Posterior vena cava (tissue), 2 donors: ENCODE measurements at places on chromosomes 12 and 14. TPM values are rescaled to one million over a fixed set of nuclear protein-coding genes. Genes with fewer than 3 reads are reported as not detected.

The ZDHHC22 gene
- total RNA-seq: not detected

- no peak for DNase-seq
Observed at GRCh38 chr12:15546102-15546701, 223.9 kb downstream of the PTPRO start.

GRCh38 chr14:102451064-102451352 is 58.6 kb downstream of the ANKRD9 start:
- DNase-seq: no peak

The NELL2 gene
- total RNA-seq: 1.3 TPM

The SSTR1 gene
- 1.5 TPM for total RNA-seq

- peak; percentile 65 for DNase-seq
Observed at GRCh38 chr14:93727039-93727740, 61.1 kb downstream of the PRIMA1 start.

DNA sequence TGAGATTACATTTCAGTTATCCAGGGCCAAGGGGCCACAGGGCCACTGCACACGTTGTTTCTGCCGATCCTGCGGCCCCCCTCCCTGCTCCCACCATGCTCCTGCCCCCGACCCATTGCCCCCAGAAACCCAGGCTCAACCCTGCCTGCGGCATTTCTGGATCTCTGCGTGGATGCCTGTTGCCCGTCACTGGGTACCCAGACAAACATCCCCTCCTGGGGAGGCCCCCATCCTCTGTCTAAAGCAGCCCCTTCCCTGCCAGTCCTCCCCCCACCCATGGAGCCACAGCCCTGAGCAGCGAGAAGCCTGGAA is 326.4 kb upstream of the SFSWAP start:
- DNase-seq: peak; percentile 61

DNA sequence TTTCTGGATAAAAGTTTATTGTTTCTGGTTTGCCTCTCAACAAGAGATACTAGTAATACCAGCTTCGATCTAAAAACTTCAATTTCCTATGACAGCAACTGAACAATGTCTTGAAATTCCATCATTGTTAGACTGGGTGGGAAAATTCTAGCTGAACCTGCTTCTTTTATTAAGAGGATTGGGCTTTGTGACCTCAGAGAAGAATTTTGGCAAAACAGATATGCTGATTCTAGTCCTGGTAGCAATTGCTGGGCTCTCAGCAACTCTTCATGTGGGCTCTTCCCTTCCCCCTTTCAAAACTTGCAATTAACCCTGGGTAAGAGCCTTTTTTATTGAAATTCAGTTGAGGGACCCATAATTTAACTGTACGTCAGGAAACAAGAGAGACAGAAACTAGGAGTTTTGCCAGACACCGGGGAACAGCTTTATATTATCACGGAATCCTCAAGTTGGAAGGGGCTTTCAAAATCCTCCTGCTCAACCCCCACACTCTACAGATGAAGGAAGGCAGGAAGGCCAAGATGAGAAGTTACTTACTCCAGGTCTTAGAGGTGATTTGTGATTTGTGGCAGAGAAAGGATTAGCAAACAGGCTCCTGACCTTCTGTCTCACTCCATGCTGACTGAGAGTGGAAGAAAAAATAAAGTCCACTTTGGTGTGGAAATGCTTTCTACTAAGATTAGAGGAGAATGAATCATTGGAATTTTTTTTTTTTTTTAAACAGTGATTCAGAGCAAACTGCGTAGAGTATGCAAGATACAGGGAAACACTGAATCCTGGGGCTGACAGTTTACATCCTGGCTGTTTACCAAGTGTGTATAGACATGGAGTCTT is 239.0 kb upstream of the ATP2B1 start:
- DNase-seq: no peak

The DEPDC4 gene
- total RNA-seq: not detected

GRCh38 chr12:104354167-104354867 is 50.8 kb downstream of the EID3 start:
- no peak for DNase-seq

GRCh38 chr14:104531421-104532190 is 48.0 kb upstream of the C14orf180 start:
- peak; percentile 58 for DNase-seq

DNA sequence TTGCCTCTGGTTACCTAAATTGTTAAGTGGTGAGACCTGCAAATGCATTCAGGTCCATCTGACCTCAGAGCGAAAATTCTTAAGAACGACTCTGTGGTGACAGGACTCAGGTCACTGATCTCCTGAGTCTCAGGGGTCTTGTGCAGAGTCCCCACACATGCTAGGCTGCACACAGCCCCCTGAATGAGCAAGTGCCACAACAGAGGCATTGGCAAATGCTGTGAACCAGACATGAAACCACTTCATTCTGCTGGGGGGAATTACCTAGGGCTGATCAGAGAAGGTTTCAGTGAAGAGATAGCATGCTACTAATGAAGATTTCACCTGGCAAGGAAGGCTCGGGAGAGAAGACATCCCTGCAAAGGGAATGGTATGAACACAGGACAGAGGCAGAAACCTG is 281.6 kb downstream of the ITPR2 start:
- DNase-seq: no peak

The LBHD2 gene
- total RNA-seq: not detected

DNA sequence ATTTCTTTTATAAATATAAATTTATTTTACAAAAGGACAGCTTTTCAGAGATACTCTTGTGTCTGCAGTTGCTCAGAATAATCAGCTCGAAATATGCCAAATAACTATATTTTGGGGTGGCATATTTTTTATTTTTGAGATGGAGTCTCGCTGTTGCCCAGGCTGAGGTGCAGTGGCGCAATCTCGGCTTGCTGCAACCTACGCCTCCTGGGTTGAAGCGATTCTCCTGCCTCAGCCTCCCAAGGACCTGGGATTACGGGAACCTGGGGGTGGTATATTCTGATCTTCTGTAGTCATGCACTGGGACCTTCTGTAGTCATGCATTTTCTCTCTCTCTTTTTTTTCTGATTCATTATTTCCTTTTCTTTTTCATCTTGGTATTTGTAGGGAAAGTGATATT is 135.0 kb upstream of the AMIGO2 start:
- DNase-seq: no peak

GRCh38 chr14:75175677-75176141 is 703 bp downstream of the TMED10 start:
- DNase-seq: no peak

DNA sequence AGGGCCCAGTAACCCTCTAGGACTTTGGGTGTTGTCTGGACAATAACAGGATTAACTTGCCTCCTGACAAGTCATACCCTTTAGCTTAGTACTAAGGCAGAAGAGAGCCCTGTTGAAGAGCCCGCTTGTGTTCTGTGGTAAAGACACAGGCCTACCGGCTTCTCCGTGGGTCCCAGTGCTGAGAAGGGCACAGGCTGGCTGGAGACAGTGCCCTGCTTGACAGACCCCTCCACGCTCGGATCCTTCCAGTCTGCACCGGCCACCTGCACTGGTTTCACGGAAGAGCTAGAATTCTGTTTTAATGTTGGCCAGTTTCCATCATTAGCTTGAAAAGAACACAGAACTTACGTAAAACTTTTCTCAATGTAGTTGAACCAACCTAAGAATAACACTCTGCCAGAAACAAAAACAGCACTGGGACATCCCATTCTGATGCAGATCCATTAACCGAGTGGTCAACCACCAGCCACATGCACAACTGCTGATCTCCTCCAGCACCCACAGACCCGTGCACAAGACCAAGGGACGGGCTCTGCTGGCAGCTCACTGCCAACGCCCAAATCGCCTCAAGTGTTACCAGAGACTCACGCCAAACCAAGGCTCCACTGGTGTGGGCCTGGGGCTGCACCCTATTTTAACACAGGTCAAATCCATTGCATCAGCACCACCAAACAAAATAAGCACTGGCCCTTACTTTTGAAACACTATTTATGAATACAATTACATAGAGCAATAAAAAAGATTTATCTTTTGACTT is 27.1 kb downstream of the ZFYVE21 start:
- no peak for DNase-seq

GRCh38 chr14:21200752-21201461 is 45.0 kb upstream of the OR5AU1 start:
- no peak for DNase-seq

DNA sequence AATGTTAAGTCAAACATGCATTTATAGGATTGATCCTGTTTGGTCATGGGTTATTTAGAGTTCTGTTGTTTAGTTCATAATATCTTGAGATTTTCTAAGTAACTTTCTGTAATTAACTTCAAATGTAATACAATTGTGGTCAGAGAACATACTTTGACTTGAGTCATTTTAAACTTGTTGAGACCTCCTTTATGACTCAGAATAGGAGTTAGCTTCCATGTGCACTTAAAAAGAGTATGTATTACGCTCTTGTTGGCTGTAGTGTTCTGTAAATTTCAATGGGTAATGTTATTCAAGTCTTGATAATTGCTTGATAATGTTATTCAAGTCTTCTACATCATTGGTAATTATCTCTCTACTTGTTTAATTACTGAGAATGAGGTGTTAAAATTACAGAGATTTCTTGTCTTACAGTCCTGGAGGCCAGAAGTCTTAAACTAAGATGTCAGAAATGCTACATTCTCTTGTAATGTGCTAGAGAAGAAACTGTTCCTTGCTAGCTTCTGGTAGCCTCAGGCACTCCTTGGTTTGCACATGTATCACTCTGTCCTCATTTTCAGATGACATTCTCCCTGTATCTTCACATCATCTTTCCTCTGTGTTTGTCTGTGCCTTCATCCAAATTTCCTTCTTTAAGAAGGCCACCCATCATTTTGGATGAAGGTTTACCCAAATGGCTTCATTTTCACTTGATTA is 197.3 kb downstream of the TMTC3 start:
- DNase-seq: no peak
